ENCODE measurements at places on chromosomes 1 and 21.

DNA sequence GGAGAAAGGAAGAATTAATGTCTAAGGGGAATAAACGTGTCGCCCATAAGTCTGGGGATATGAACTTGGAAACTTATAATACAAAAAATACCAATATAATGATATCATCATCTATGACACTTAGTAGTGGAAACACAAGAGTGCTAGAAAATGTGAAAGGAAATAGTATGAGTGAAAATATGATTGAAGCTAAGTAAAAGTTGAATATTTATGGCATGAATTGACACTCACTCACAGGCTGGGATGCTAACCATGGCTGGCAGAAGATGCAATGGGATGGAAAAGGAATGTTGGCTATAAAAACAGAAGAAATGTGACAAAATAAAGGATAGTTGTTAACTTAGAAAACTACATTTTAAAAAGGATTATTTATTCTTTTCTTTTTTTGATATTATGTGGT, 120.1 kb downstream of the XPR1 start:
- no peak for DNase-seq

- no peak for DNase-seq
These were observed 57.2 kb upstream of the ANGPTL1 start for GRCh38 chr1:178928041-178928440.

DNA sequence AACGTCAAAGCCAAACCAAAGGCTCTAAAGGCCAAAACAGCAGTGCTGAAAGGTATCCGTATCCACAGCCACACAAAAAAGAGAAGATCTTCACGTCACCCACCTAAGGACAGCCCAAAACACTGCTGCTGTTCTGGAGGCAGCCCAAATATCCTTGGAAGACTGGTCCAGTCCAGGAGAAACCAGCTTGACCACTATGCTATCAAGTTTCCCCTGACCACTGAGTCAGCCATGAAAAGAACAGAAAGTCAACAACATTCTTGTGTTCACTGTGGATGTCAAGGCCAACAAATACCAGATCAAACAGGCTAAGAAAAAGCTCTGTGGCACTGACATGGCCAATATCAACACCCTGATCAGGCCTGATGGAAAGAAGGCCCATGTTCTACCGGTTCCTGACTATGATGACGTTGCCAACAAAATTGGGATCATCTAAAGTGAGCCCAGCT, 32.1 kb downstream of the ARID4B start:
- peak; percentile 90 for DNase-seq

- no peak for DNase-seq
These were observed 746.5 kb upstream of the CHRM3 start for GRCh38 chr1:238639861-238640260.

DNA sequence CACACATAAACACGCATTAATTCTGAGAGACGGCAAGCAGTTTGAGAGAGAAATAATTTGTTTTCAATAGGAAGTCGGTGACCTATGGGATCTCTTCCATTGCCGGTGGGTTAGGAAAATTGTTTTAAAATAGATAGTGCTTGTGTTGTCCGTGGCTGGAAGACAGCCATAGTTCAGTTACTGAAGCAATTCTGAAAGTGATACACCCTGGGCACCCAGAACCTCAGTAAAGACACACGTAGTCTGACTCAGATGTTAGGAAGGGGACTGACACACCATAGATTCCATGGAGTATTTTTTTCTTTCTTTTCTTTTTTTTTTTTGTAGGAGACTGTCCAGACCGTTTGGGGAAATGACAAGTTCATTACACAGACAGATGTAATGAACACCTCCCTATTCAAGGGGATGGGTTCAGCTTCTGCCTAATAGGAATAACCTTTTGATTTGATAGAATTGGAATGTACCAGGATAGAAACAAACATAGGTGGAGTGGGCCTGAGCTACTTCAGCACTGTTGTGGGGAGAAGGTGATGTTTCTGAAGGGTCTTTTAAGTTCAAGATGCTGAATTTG, 1.6 kb downstream of the C1orf21 start:
- no peak for DNase-seq

DNA sequence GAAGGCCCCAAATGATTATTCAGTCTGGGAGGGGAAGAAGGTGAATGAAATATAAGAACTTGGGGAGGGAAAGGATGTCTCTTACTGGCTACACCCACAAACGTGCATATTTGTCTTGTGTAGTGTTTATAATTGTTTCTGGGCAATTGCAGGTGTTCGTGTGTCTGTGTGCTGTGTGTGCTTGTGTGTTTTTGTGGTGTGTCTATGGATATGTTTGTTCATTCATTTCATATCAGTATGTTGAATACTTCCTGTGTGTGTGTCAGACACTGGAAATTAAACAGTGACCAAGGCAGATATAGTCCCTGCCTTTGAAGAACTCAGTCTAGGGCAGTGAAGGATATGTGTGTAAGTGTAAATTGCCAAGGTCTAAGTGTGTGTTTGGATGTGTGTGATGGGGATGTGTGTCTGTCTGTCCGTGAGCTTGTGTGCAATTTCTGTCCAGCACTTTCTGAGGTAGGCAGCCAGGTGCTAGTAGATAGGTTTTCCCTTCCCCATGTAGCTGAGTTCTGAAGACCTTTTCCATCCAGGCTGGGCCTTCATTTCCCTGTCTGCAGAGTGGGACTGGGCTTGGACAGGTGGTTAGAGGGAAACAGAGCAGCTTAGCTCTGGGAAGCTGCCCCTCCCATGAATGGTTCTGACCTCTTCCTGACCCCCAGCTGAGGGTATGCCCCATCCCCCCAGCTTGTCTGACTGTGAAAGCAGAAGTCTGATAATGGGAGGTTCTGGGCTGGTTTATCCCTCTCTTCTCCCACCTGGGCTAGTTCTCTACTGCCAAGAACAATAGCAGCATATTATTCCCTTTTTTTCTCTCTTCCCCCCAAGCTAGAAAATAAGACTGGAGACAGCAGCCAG, 3.8 kb downstream of the AGO1 start:
- peak; percentile 40 for DNase-seq

DNA sequence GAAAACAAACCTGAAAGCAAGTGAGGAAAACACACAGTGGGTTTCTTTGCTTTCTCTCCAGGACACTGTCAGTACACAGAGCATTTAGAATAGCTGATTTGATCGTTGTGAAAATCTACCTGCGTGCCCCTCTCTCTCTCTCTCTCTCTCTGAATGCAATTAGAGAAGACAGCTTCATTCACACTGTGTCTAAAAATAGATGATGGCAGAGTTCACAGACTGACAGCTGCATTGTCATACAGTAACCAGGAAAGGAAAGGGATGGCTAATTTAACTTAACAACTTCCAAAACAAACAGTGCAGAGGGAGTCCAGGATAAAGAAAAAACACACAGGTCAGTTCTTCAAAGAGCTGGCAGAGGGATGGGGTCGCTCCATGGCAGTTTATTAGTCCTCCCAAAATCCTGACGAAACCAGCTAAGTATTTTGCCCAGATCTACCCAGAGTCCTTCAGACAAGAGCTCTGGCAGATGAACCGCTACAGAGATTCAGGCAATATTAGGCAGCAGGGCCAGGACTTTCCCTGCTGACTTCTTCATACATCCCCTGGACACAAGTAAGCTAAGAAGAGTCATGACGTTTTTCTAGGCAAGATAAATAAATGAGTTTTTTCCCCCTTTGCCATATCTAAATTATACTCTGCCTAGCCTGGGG, 58.9 kb downstream of the WLS start:
- DNase-seq = peak; percentile 86

- no peak for DNase-seq
These were observed 14.8 kb upstream of the S1PR1 start for GRCh38 chr1:101221945-101222429.

- no peak for DNase-seq
These were observed 487.6 kb downstream of the DPYD start for GRCh38 chr1:97433094-97433823.

DNA sequence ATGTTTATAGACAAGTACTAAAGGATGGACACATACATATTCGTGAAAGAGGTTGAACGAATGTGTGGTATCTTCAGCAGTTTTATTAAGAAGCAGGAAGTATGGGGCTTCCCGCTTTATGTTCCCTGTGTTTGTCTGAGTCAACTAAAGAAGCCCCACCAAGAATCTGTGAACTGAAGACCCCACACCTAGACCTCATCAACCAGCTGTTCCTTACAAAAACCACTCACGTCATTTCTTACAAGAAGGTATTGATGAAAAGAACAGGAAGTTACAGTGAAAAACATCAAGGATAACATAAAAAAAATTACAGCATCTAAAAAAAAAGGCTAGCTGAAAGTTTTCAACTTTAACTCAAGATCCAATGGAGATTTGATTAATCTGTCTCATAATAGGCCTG, 12.3 kb downstream of the REG4 start:
- DNase-seq = no peak

- DNase-seq = no peak
These were observed 5.8 kb upstream of the ITGB2 start for GRCh38 chr21:44926331-44927101.

DNA sequence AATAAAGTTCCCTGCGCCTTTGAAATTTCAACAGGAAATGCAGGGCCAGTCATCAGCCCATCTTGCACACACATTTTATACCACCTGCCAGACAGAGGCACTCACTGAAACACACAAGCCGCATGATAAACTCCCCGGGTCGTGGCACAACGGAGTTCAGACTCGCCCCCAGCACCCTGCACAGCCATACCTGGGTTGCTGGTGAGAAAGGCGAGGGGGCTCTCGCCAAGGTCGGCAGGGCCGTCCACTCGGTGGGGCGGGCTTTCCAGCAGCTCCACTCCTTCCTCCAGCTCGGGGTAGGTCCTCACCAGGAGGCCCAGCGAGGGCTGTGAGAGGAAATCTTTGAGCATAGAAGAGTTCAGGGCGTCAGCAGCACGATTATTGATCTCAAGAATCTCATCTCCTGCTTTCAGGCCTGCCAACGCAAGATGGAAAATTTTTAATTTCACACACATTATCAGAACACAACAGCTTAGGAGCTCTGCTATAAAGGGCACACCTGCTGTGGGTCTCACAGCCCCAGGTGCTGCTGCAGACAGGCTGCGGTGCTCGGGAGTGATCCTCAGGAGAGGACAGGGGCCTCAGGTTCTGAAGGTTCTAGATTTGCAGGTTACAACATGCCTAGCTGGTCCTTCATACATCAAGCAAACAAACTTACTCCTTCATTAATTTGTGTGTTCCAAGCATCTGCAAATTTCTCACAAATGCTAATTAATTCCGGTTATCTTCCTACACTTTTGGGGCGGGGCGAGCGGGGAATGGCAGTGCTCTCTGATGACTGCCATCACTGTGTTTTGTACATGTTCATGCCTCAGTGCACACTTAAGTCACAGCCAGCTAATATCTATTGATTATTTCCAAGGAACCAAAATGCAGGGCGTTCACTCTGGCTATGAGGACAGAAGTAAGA, 144.2 kb upstream of the KRTAP19-8 start:
- DNase-seq = no peak

DNA sequence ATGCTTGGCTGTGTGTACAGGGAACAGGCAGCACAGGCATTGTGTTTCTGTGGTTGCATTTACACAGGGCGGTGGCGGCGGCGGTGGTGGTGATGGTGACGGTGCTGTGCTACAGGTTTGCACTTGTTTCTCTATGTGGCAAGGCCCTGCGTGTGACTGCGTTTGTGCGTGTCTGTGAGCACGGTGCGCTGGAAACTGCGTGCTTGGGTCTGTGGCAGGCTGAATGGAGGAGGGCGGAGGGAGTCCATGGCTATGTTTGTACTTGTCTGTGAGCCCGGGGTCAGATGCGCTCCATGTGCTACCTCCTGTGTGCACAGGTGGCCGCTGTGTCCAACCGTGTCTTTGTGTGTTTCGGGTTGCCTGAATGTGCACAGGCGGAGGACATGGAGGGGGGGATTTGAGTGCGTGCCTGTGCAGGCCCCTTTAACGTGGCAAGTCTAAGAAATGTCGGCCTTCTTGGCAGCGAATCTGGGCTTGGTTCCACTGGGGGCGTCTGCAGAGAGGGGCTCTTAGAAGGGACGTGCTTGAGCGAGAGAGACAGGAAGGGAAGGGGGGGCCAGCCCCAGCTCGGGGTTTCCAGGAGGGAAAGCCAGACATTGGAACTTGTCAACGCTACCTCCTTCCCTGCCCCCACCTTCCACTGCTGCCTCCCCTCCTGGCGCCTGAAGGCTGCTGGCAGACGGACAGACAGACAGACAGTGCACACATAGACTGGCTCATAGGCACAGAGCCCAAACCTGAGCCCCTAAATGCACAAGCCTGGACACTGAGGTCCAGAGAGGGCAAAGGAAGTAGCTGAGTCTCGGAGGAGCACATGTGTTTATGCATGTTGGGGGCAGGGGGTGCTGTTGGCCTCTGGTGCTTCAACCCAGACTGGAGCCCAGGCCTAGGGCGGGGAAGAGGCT, 32.7 kb upstream of the WASF2 start:
- peak; percentile 92 for DNase-seq

DNA sequence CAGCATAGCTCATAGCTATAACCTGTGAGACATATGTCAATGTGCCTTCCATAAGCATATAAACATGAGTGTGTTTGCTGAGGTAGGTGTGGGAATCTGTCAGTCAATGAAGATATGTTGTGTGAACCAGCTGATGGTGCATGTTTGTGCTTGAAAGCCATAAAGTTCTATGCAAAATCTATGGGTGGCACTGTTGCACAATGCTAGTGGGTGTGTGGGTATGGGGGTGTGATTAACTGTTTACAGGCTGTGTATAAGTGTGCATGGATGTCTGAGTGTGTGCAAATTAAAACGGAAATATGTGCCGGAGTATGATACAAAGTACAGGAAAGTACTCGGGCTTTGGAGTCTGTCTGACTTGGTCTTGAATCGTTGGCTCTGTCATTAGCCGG, 1.0 kb upstream of the ATP2B4 start:
- peak; percentile 74 for DNase-seq

- peak; percentile 88 for DNase-seq
These were observed 5.1 kb downstream of the TMEM201 start for GRCh38 chr1:9593492-9594465.

GRCh38 chr1:151817353-151817730, 12.1 kb upstream of the LINGO4 start:
- DNase-seq = no peak

DNA sequence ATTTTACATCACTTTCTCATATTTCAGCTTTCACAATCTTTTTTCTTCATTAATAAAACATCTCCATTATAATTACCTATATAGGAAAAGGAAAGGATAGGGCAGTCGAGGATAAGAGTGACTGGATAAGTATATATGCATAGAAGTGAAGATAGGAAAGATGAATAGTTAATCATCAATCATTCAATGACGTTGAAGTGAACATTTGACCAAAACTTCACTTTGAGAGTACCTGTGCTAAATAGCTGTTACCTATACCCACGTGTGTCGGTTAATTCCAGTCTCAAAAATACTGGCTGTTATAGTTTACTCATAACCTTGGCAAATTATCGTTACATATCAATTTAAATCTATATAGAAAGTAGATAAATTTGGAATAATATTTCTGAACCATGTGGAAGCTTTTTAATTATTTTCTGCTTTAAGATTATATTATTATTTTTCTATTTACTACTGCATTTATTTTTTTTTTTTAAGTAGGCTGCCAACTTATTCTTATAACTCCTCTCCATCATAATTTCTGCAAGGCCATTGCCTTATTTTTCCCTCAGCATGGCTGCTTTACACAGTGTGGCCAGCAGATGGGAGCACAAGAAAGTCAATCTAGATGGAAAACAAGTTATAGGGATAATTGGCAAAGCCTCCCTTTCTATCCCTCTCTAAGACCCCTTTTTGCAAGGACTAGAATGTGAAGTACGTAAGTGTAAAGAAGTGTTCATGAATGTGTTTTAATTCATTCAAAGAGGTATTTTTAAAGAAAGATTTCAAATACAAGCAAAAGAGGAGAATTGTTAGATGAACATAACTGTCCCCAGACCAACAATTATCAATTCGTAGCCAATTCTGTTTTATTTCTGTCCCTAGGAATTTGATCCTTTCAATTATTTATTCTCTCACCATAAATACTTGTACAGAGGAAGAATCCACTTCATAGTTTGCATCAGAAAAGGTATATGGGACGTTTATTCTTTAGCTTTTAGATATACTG, 290.4 kb downstream of the KCNT2 start:
- DNase-seq = peak; percentile 69
